ENCODE measurements at places on chromosomes 2 and 18. TPM values are rescaled to one million over a fixed set of nuclear protein-coding genes. Genes with fewer than 3 reads are reported as not detected.

EFHD1 gene
- 1.9 TPM for total RNA-seq

CYTIP gene
- total RNA-seq, result not detected

PRKAG3 gene
- total RNA-seq, result not detected

TUBA3E gene
- 0.14 TPM for total RNA-seq

LMAN2L gene
- 23.0 TPM for total RNA-seq

HADHB gene
- total RNA-seq, result 104 TPM

HOXD12 gene
- total RNA-seq, result not detected

Measured in A549 treated with CORT108297 at 1 μM for 4 hours (cell line).